ENCODE measurements at places on chromosomes 1 and 21.

DNA sequence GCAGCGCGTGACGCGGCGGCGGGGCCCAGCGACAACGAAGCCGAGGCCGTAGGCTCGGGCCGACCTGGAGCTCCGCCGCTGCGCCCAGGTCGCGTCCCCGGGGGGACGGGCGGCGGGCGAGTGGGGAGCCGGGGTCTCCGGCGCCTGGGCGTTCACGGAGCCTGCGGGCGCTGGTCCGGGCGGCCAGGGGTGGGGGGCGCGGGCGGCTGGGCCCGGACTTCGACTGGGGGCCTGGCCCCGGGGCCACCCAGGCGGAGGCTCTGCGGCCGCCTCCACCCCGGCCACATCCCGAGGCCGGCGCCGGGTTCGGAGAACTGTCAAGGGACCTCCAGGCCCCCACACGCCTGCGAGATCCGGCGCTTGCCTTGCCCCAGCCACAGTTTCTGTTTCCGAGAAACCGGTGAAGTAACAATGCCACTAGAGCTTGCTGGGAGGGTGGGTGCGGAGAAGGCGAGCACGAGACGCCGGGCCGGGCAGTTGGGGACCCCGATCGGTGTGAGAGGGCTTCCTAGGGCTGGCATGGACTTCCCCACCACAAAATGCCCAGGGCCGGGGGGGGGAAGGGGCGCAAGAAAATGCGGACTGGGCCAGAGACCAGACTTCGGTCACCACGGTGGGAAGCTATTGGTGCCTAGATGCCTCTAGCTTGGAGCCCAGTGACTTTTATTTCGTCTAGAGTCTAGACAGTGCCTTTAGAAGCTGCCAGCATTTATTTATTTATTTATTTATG lies 501 bp downstream of the FBXO6 start:
- no peak for DNase-seq

- peak; percentile 69 for DNase-seq
These were observed 726.5 kb downstream of the PTPRU start for GRCh38 chr1:29962831-29963247.

- DNase-seq = no peak
These were observed 1.8 kb downstream of the OR10J1 start for GRCh38 chr1:159441360-159441759.

- no peak for DNase-seq
These were observed 797 bp upstream of the USP1 start for GRCh38 chr1:62436039-62436465.

- no peak for DNase-seq
These were observed 18.5 kb upstream of the MAGOH start for GRCh38 chr1:53256511-53257453.

GRCh38 chr1:115809847-115810246 lies 31.1 kb downstream of the NHLH2 start:
- no peak for DNase-seq

DNA sequence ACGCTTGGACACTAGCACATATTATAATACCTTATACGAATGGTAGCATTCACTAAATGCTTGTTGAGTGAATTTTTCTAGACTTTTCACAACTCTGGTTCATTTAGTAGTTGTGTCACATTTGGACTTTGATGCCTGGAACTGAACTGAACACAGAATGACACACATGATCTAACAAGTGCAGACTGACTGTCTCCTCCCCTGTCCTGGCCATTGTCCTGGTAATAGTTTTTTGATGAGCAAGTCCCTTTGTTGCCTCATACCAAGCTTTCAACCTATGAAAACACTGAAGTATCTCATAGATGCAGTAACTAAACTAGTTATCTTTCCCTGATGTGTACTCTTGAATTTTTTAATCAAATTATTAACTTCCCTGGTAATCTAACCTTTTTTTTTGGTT lies 66.4 kb downstream of the LRRC8D start:
- DNase-seq = no peak

DNA sequence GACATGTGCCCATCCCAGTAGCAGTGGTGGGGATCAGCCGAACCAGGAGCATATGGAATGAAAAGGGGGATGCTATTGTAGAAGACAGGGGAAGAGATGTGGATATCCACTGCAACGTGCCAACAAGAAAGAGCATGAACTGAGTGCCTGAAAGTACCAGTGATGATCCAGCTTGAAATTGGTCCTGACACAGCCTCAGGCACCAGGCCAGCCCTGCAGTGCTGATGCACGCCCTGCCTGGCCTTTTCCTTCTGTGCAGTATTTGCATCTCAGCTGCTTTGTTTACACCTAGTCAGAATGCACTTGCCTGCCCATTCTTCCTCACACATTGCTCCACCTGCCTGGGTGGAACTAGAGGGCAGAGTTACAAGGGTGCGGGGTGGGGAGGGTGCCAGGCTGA lies 50.3 kb upstream of the ARTN start:
- DNase-seq = no peak

GRCh38 chr21:25562660-25563059 lies 44.6 kb downstream of the MRPL39 start:
- DNase-seq = no peak

GRCh38 chr1:49240709-49241221 lies 464.1 kb upstream of the BEND5 start:
- no peak for DNase-seq

DNA sequence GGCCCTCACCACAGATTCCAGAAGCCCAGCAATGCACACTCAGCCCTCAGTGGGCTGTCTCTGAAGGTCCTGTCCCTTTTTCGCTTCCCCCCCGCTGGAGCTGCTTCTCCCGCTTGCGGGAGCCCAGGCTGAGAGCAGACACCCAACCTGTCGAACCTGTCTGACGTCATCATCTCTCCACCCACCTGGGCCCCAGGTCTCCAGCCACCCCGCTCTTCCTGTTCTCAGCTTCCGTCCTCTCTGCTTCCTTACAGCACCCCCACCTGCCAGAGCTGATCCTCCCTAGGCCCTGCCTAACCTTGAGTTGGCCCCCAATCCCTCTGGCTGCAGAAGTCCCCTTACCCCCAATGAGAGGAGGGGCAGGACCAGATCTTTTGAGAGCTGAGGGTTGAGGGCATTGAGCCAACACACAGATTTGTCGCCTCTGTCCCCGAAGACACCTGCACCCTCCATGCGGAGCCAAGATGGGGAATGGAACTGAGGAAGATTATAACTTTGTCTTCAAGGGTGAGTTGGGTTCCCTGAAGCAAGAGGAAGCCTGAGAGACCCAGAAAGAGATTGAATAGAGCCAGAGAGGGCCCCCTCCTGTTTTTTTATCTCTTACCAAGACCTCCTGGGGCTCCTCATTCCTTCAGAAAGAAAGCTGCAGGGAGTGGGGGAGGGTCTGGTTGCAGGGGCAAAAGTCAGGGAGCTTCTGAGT lies at the start of gene RAB25:
Gene RAB25 (plus strand): TSS at position 224 of the 700 bp plus-strand sequence. CDS start 241 bp downstream, at position 465.
- no peak for DNase-seq

DNA sequence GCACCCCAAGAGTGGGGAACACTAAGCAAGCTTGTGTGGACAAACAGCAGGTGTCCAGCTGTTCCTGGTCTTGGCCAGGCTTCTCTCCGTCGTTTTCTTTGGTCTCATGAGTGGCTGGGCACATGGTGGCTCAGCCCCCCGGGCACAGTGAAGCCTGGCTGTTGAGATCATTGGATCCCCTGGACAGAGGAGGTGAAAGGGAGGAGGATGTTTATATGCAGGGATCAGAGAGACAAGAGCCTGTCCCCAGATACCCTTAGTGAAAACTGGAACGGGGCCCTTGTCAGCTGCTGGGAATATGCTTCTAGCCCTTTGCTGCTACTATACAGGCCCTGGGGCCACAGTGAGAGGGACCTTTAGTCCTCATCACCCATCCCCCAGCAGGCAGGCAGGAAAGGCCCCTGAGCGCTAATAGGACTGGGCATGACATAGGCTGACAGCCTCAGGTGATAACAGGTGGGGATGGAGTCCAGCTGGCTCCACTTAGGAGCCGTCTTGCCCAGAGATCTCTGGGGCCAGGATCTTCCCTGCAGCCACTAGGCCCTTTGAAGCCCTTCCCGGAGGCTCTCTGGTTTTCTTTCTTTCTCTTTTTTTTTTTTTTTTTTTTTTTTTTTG lies 16.4 kb downstream of the EPHA8 start:
- no peak for DNase-seq

DNA sequence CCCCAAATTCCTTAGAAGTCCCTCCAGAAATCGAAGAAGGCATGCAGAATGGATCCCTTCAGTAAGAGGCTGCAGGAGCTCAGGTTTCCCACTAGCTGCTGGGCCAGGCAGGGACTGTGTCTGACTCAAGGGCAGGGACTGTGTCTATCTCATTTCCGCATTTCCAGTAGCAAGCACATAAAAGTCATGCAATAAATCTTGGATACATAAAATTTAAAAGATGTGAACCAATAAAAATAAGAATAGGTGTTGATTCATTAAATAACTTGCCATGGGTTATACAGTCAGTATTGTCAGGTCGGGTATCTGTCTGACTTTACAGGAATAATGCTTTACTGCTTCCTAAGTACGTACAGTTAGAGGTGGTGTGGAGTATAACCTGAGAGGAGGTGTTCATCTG lies 15.2 kb downstream of the PM20D1 start:
- DNase-seq = no peak

GRCh38 chr1:234140388-234140787 lies 232.9 kb upstream of the COA6 start:
- no peak for DNase-seq

DNA sequence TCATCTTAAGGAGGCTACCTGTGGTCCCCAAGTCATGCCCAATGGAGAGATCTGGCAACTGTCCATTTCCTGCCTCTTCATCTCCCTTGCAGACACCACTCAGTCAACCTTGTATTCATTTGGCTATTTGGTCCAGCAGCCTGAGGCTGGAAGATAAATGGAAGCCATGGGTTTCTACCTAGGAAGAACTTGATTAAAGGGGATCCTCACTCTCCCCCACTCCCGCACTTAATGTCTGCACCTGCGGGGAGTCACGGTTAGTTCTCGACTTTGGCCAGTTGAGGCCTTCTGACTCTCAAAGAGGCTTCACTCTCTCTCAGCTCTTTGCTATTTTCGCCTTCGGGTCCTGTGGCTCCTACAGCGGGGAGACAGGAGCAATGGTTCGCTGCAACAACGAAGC lies 8.4 kb upstream of the ATXN7L2 start:
- no peak for DNase-seq

DNA sequence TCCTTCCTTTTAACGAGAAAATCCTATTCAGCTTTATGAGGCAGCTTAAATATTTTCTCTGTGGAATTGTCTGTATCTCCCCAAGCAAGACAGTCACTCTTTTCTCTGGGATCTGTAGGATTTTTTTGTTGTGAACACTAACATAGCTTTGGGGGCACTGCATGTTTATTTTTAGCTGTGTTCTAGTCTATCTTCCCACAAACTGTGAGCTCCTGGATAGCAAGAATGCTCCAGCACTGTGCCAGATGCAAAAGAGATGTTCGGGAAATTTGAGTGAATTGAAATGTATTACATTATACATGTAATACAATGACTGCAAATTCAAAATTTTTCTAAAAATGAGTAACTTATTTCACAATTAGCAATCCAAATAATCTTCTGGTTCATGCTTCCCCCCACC lies 282.2 kb downstream of the PLPP3 start:
- DNase-seq = no peak

DNA sequence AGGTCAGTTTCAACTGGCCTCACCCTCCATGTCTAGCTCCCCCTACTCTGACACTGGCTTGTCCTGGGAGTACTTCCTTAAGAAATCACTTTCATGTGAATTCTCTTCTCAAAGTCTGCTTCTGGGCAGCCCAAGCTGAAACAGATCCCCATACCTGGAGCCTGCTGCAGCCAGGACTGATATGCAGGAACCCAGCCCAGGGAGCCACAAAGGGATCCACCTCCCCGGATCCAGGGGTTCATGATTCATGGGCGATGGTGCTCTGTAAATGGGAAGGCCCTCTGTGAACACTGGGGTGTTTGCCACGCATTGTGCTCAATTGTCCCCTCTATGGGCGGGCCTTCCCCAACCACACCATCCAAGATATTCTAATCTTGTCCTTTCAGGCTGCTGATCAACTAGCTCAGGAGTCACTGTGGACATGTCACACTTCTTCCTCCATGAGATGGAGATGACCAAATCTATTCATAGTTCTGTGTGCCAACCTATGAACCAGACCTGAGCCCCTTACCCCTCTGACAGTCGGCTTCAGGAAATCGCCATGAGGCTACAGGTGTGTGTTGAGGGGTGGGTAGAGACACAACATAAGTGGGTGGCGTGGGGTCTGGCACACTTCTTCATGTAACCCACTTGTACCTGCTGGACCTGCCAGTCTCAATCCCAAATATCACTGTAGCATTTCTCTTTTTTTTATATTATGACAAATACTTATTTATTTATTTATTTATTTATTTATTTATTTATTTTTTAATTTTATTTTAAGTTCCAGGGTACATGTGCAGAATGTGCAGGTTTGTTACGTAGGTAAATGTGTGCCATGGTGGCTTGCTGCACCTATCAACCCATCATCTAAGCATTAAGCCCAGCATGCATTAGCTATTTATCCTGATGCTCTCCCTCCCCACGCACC lies 41.8 kb downstream of the RUNX3 start:
- peak; percentile 40 for DNase-seq

GRCh38 chr1:50430010-50430405 lies 6.8 kb upstream of the DMRTA2 start:
- DNase-seq = no peak

GRCh38 chr1:9004700-9005394 lies 21.4 kb downstream of the SLC2A7 start:
- DNase-seq = no peak

- DNase-seq = no peak
These were observed 88.2 kb downstream of the GABPA start for GRCh38 chr21:25822981-25823380.

DNA sequence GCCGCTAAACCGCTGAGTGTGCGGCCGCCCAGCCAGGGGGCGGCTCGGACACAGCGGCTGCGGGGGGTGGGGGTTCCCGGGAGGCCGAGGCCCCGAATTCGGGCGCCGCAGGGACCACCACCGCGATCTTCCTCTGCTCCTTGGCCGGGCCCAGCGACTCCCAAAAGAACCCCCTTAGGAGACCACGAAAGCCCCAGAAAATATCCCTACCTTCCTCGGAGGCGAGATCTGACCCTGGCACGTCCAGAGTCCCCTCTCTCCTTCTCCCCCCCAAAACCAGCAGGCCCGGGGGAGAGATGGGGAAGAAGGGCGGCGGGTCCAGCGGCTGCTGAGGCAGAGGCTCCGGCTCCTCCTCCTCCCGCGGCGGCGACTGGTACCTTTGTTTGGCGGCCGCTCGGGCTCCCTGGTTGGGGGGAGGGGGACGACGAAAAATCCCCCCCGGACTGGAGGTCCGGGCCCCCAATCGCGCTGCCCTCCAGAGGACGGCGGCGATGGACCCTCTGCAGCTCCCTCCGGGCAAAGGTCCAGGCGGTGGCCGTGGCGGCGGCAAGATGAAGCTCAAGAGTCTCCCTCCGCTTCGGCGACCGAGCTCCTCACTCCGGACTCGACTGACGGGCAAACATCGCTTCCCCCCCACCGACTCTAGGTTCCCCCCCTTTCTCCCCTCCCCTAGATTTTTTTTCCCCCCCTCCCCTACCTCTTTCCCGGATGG lies at the start of gene ARID4B:
Gene ARID4B (minus strand): TSS at position 621 of the 712 bp plus-strand sequence. CDS start 1,260 bp downstream, outside the sequence.
- DNase-seq = no peak

All from coronary artery (tissue), 2 donors.